ENCODE measurements at places on chromosomes 6 and 20.
A peak's percentile ranks its signal among the peaks of the same experiment; 100 is the strongest.

DNA sequence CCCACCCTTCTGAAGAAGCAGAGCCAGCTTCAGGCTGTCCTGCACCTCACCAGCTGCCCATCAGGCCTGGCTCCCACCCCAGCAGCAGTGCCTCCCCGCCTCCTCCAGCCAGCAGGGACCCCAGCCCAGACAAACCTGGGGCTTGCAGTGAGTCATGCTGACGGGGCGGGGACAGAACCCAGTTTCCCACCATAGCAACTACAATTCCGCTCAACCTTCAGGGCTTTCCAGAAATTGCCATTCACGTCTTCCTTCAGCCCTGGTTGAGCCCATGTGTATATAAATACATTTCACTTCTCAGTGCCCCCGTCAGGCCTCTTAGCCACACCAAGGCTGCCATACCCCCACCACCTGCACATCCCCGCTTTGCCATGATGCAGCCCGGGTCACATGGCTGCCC, 4.4 kb downstream of the SPDEF start:
- no peak for DNase-seq

DNA sequence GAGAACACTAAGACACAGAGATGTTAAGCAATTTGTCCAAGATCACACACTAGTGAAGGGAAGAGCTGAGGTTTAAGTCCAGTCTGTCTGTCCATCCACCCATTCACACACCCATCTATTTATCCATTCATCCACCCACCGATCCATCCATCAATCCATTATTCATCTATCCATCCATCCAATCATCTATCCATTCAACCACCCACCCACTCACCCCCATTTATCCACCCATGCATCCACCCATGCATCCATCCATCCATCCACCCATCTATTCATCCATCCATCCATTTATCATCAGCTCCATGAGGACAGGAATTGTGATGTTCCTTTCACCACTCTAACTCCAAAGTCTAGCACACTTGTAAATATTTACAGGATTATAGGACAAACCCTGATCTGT, 242.3 kb upstream of the PMEPA1 start:
- DNase-seq: no peak

GRCh38 chr6:2558098-2558680, 192.5 kb downstream of the MYLK4 start:
- DNase-seq: no peak

- DNase-seq: peak; percentile 55
Observed at GRCh38 chr6:66825539-66825938, 1118.5 kb upstream of the EYS start.

- DNase-seq: no peak
Observed at GRCh38 chr6:3280866-3281465, 22.2 kb downstream of the PSMG4 start.

DNA sequence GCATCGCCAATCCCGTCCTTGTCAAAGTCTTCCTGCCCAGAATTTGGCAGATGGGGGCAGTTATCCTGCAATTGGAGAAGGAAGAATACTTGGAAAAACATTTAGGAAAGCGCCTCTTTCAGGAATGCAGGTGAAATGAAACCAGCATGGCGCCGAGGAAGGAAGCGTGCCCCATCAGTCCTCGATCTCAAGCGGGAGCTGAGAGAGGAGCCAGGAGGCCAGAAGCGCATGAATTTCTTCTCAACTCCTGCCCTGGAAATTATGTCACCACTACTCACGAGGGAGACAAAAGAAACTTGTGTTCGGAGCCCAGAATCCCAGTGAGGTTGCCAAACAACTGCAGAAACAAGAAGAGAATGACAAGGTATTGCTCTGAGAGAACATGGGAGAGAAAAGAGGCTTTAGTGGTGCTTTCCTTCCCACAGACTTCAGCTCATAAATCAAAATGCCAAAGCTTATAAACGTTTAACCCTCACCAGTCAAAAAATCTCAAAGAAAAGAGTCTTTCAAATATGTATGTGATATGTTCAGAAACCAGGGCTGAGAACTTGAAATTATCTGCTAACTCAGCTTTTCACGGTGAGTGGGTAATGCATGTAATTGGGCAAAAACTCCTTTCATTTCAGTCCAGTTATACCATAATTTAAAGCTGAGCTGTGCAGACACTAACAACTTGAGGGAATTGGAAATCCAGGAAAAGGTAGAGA, 23.9 kb downstream of the THBS2 start:
- DNase-seq: no peak

GRCh38 chr20:43976547-43976946, 61.9 kb downstream of the TOX2 start:
- DNase-seq: no peak

GRCh38 chr6:61833176-61833755, 452.8 kb downstream of the KHDRBS2 start:
- DNase-seq: no peak

GRCh38 chr6:90494067-90494780, 92.6 kb downstream of the MAP3K7 start:
- DNase-seq: no peak

DNA sequence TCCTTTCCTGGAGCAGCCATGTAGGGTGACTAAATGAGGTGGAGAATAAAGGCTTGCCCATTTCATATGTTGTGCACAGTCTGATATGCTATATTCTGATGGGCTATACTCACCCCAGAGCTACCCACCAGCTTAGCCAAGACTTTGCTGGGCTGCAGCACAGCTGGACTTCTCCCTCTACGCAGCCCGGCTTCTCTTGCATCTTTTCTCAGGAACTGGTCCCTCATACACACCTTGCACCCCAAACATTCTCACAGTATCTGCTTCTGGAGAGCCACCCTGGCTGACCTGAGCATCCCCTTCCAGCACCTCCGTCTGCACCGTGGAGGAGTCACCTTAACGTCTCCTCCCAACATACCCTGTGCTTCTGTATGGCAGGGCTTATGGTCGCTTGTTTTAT, 150.8 kb upstream of the PMEPA1 start:
- DNase-seq: no peak

GRCh38 chr6:105321728-105322127, 81.2 kb downstream of the PREP start:
- DNase-seq: no peak

DNA sequence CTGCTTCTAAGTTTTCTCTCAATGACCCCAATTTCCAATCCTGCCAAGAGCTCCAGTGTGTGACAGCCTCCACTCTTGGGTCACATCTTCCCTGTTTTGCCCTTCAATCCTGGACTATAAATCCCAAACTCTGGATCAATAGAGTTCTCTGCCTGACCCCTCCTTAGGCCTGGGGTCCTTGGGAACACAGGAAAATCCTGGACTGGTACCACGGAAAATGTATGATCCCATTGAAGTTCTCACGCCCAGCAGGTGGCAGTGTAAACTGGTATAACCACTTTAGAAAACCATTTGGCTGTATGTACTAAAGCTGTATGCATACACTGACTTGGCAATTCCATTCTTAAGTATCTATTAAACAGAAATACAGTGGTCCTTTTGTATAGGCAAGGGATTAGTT, 98.0 kb downstream of the SNAP25 start:
- DNase-seq: no peak

GRCh38 chr6:37298958-37299357, 41.0 kb upstream of the TMEM217 start:
- no peak for DNase-seq

Measured in NCI-H748 treated with DMSO at 0.1 percent for 48 hours (cell line).